ENCODE measurements at places on chromosomes 4 and X.

- DNase-seq = no peak
Observed at GRCh38 chrX:40550066-40550465, 30.7 kb upstream of the ATP6AP2 start.

GRCh38 chr4:112604589-112604988 lies 32.1 kb downstream of the ZGRF1 start:
- peak; percentile 22 for DNase-seq

DNA sequence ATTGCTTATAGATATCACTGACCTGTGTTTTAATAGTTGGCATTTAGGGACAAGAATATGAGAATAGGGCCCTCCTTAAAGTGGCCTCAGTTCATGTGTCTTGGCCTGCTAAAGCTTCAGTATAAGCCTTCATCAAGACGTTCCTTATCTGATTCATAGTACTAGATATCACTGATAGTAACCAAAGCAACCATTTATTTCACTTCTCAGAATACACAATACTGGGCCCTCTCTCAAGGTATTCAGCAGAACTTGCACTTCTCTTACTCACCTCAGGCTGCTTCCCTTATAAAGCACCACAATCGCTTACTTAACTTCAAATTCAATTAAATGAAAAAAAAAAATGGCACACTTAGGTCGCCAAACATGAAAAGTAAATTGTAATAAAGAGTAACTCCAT lies 259.4 kb upstream of the PCDH7 start:
- no peak for DNase-seq

DNA sequence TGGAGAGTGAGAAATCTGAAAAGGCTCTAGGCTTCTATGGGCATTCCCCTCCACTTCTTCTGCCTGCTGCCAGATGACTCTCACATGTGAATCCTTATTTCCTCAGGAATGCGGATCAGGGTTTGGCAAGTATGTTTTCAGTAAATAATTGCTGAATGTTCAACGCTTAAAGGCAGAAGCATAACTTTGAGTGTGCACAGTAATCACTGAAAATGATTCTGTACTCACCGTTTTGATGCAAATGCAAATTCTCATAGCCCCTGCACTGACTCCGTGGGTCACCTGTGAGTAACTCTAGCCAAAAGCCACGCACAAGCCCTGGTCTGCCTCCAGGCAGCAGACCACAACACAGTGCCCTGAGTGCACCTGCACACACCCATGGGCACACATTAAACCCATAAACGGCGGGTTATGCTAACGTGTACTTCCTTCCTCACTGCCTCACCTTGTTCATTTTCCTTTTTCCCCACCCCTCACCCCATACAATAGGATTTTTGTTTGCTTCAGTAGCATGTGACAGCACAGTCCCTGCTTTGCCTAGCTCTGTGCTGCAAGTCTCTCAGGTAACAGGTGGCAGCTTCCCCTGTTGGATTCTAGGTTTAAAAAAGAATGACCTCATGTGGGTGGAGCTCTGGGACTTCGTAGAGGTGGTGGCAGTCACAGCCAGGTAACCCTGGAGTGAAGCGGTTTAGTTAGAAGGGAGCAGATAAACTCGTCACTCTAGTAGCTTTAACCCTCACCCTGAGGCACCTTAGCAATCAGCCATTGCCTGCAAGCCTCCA lies at the start of gene ARHGEF38:
TSS of gene ARHGEF38 (plus strand) at position 656 of the 782 bp plus-strand sequence. CDS start 146 bp downstream, outside the sequence.
- DNase-seq = no peak

DNA sequence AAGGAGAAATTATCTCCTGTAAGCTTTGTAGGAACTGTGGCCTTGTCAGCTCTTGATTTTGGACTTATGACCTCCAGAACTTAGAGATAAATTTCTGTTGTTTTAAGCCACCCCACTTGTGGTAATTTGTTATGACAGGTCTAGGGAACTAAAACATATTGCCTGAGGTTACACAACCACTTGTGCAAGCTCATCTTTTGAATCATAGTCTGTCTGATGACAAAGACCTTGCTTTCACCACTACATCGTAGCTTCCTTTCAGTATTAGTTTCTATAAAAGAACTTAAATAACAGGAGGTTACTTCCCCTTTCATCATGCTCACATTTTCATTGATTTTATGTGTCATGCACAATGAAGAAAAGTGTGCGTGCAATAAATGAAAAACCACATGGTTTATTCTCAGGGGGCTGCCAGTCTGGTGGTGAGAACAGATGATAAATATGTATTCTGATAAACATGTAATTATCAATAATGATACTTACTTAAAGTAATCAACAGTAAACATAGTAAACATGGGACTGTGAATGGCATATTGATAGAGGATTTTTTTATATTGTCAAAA lies 690.0 kb upstream of the HS3ST1 start:
- DNase-seq = no peak

GRCh38 chrX:153423652-153424051 lies 12.4 kb downstream of the ZFP92 start:
- DNase-seq = no peak

- no peak for DNase-seq
Observed at GRCh38 chr4:7252051-7252450, 59.7 kb downstream of the SORCS2 start.

- DNase-seq = no peak
Observed at GRCh38 chr4:66943112-66943511, 602.2 kb downstream of the CENPC start.

DNA sequence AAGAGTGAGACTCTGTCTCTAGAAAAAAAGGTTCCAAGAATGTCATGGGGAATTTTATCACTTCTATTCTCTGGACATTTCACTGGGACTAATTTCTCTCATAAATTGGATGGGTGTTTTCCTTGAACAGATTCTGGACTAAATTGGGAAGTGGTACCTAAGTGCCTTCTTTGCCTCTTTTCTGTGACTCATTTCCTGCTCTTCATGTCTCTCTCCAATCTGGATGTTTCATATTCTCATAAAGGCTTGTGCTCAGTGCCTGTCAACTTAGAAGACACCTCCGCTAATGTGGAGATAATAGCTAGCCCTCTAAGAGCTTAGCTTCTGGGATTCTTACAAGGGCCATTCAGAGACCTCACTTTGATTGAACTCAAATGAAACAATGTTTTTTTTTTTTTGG lies 38.0 kb upstream of the IGFBP7 start:
- no peak for DNase-seq

GRCh38 chrX:53135581-53135980 lies 41.6 kb downstream of the KANTR start:
- DNase-seq = no peak
